ENCODE measurements at places on chromosomes 7 and 10.
A peak's percentile ranks its signal among the peaks of the same experiment; 100 is the strongest.

DNA sequence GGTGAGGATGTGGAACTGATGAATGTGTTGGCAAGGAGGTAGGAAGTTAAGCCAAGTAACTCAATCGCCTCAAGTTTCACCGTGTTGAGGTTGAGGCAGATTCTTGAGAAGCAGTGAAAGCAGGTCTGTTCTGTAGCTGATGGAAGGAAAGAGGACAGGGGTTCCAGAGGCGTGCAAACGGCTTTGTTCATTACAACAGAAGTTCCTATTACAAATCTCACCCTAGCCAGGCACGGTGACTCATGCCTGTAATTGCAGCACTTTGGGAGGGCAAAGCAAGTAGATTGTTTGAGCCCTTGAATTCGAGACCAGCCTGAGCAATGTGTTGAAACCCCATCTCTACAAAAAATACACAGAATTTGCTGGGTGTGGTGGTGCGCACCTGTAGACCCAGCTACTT is 36.9 kb upstream of the PTF1A start:
- no peak for DNase-seq

DNA sequence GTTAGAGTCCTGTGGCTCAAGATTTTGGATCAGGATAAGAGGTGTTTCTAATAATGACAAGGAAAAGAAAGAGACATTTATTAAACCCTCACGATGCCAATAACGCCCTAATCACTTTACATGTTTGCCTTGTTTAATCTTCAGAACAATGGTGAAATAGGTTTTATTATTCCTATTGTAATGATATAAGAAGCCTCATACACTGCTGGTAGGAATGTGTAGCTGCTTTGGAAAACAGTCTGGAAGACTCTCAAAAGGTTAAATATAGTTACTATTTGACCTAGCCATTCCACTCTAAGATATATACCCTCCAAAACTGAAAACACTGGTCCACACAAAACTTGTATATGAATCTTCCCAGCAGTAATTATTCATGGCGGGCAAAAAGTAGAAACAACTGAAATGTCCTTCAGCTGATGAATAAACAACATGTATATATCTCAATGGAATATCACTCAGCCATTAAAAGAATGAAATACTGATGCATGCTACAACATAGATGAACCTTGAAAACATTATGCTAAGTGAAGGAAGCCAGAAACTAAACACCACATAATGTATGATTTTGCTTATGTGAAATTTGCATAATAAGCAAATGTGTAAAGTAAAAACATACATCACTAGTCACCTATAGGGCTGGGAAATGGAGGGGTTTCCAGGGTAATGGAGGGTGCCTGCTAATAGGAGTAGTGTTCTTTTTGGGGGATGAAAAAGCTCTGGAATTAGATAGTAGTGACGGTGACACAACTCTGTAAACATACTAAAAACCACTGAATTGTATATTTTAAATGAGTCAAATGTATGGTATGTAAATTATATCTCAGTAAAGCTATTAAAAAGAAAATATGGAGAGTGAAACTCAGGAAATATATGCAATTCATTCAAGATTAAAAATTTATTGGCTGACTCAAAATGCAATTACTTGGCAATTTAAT is 76.9 kb upstream of the ANK3 start:
- DNase-seq: no peak

GRCh38 chr7:135644154-135644553 is 18.2 kb upstream of the STMP1 start:
- no peak for DNase-seq

DNA sequence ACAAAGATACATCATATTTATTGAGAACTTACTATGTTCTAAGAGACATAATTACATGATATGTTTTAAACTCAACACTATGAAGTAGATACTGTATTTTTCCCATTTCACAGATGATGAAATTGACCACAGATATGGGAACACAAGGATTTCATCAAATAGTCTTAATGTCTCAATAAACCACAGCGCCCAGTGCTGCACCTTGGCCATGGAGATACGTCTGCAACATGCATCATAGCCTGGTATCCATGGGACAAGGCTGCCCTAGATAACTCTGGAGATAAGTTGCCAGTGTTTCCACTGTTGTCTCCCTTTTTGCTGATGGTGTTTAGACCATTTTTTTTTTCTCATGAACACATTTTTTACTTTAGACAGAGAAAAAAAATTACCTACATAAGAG is 97.5 kb downstream of the GNAT3 start:
- no peak for DNase-seq

- no peak for DNase-seq
Observed at GRCh38 chr7:84069999-84070500, 124.5 kb downstream of the SEMA3A start.

DNA sequence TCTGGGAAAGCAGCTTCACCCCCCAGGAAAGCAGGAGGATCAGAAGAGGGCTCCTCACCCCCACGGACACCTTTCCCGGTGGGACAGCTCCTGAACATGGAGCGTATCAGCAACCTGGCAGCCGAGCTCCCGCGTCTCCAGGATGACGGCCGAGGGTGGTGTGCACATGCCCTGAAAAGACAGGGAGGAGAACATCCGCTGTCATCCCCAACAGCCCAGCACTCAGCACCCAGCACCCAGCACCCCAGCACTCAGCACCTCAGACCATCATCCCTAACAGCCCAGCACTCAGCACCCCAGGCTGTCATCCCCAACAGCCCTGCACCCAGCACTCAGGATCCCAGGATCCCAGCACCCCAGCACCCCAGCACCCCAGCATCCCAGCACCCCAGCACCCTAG is 3.9 kb upstream of the CFAP46 start:
- no peak for DNase-seq

DNA sequence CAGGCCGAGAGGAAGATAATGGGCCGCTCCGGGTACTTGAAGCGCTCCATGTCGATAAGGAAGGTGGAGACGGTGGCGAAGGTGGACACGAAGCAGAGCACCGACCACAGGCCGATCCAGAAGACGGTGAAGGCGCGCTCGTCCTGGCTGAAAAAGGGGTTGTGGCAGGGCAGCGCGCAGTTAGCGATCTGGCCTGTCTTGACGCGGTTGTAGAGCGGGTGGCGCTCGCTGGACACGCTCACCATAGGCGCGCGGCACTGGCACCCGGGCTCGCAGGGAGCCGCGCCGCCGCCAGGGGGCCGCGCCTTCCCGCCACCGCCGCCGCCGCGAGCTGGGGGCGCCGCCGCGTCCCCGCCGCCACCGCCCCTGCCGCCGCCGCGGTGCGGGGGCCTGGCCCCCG is 1.6 kb downstream of the FZD8 start:
- DNase-seq: peak; percentile 23

DNA sequence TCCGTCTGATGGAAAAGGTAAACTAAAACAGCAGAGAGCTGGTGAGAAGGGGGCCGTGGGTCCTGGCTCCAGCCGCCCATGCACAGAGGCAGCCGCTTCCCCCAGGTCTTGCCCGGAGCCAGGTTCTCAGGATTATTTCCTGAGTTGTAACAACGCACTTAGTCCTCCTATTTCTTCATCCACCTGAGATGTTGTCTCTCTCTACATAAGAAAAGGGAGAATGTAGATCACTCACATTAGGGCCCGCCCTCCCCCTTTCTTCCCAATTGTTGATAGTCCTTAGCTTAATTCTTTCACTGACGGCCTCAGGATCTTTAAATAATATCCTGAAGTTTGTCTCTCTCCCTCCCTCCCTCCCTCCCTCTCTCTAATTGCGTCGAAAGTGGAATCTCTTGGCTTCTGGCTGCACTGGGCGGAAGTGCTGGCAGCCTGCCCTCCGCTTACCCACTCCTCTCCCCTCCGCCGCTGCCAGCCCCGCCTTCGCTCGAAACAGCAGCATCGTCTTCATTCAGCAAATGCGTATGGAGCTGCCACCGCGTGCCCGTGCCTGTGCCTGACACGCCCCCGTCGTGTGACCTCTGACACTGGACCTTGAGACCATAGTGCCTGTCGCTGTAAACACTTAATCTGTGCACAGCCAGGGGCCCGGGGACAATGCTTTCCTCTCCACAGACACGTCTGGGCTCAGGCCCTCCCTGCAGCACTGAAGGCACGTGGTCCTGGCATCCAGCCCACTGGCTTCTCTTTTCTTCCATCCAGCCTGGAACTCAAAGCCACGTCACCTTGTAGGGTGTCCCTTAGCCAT is 174.5 kb upstream of the PPP2R2D start:
- DNase-seq: no peak

DNA sequence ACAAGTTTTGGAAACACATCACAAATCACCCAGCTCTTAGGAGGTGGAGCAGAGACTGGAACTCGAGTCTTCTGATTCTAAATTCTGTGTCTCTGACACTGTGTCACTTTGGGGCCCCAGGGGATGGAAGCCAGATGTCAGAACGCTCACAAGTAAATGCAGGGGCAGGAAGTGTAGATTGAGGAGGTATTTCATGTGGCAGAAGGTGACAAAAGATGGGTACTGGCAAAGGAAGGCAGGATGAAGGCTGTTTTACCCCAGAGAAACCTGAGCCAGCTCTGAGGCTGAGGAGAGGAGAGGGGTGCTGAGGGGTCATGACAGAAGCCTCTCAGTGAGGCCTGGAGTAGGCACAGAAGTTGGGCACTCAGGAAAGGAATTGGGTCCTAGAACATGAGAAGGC is 6.0 kb upstream of the PURB start:
- peak; percentile 67 for DNase-seq

GRCh38 chr10:25383686-25384085 is 208.9 kb downstream of the GPR158 start:
- no peak for DNase-seq

GRCh38 chr7:107398161-107398560 is 71.7 kb upstream of the GPR22 start:
- no peak for DNase-seq

DNA sequence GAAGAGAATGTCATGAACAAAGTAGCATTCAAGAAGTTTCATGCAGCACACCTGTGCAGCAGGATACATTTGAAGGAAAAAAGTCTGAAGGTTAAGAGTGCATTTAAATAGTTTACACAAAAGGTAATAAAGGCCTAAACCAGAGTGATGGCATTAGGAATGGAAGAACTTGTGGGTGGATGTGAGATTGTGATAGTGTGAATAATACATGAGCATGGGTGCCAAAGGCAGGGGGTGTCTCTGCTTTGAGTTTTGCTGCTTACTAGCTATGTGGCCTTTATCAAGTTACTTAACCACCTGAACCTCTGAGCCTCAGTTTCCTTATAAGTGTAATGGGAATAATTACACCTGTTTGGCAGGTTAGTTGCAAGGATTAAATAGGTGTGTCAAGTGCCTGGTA is 21.0 kb downstream of the AGK start:
- no peak for DNase-seq

- DNase-seq: no peak
Observed at GRCh38 chr10:75191821-75192568, 18.6 kb upstream of the VDAC2 start.

- no peak for DNase-seq
Observed at GRCh38 chr7:30170476-30171205, 35.9 kb downstream of the MTURN start.

- DNase-seq: no peak
Observed at GRCh38 chr7:27152816-27153442, 546 bp upstream of the HOXA3 start.

DNA sequence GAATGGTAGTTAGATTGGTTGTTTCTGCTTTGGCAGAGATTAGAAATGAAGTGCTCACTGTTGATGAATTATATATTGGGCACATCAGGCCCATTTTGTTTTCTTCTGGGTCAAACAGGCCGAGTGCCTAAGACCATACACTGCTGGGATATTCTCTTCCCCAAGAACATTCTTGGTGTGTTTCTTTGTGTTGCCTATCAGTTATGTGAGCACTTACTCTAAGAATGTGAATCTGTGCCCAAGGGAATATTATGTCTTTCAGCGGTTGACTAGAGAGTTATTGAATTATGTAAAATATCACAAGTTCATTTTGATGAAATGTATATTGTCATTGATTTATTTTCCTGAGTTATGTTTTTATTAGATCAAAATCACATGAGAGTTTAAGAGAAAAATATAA is 255.5 kb upstream of the SMIM30 start:
- DNase-seq: no peak

- no peak for DNase-seq
Observed at GRCh38 chr10:97542169-97543024, 30.2 kb upstream of the ANKRD2 start.

DNA sequence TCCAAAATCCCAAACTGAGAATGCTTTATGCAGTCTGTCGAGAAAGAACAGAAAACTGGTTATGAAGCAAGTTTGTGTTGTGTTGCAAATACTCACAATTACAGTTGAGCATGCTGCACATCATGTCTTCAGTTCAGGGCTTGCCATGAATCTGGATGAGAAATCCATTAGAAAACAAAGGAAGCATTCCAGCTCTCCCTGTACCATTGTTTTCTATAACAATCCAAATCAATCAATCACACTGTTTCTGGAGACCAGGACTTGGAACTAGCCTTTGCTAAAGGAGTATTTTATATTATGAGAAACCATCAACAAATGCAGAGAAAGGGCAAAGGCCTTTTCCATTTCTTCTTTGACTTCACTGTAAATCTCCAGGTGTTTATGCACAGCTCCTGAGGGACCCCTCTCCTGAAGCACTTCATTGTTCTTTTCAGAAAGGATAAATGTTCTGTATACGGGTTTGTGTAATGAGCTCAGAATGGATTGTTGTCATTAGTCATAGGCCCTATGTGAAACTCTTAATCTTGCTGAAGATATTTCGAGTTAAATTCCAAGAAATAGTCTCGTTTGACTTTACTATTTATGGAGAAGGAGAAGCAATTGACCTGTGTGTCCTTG is 364.7 kb upstream of the POM121L12 start:
- no peak for DNase-seq

GRCh38 chr10:70130878-70131559 is 1.6 kb downstream of the AIFM2 start:
- DNase-seq: no peak

GRCh38 chr10:28331841-28332240 is 29.0 kb upstream of the MPP7 start:
- peak; percentile 47 for DNase-seq

DNA sequence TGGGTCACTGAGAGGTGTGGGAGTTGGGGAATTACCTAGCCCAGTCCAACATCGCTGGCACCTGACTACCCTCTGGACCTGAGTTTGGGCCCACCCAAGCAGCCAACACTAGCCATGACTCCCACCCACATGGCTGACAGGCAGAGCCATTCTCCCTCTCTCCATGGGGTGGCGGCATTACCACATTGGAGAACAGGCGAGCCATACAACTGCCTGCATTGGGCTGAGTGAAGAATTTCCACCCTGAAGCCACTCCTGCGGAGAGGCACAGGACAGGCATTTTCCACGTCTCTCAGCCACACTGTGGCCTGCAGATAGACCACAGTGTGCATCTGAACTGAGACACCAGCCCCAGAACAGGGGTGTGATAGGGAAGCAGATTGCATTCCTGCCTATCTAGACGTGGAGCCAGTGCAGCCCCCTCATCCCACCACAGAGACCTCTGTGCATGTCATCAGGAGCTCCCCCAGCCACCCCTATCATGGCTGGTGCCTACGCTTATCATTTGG is 58.2 kb upstream of the ANTXRL start:
- peak; percentile 53 for DNase-seq

DNA sequence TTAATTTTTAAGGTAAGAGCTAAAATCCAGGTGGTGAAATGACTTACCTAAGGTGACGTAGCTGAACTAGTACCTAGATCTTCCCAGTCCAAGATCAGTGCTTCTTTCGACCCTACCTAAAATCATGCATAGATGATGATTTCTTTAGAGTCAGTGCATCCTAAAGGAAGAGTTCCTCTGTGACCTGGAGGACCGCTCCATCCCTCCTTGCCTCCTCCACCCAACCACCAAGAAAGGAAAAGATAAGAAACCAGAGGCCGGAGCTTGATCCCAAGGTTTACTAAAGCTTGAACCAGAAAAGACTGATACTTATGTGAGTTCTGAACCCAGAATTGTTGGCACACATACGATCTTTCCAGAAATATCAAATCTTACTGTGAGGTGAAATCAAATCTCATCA is 101.8 kb downstream of the CABCOCO1 start:
- DNase-seq: no peak

GRCh38 chr10:21364196-21365114 is 161.0 kb downstream of the SKIDA1 start:
- no peak for DNase-seq
